ENCODE measurements at places on chromosomes 5 and 9. TPM values are rescaled to one million over a fixed set of nuclear protein-coding genes. Genes with fewer than 3 reads are reported as not detected.

DNA sequence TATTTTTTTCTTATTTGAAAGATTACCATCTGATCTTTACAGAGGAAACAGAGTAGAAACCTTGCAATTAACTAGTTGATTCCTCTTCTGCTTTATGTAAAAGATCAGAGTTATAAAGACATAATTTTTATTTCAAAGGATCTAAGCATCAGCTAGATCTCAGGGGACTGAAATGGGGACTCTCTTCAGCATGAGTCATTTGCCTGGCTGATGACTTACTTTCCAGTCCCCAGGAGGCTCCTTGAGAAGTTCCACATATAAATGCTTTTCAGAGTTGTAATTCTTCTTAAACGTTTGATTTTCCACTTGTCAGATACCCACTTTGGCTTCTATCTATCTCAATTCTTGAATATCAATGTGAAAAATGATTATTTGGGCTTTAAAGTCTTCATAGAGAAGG is 389.4 kb downstream of the RAB3C start:
- no peaks in the 10 kb centered on the region for H3K36me3 ChIP-seq
- no peak for DNase-seq
- no peaks in the 10 kb centered on the region for H3K4me1 ChIP-seq
- H3K27me3 ChIP-seq = no peaks in the 10 kb centered on the region
- H3K27ac ChIP-seq = no peak overlapping the region

DNA sequence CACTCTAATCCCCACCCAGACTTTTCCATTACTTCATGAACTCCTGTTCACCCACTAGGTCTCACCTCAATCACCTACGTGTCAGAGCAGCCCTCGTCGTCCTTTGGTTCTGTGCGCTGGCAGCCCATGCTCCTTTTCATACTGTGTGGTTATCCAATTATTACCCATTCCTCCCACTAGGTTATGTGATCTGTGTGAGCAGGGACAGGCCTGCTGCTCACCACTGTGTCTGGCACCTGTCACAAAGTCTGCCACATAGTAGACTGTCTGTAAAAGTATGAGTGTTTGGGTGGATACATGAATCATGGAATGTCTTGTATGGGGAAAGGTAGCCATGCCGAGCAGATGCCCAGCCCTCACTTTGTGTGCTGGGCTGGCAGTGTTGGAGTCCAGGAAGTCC is 12.1 kb upstream of the SMAD5 start:
- no peaks in the 10 kb centered on the region for H3K4me1 ChIP-seq
- DNase-seq = no peak
- no peak overlapping the region for H3K27ac ChIP-seq
- peaks cover under 1% of the 10 kb centered on the region for H3K27me3 ChIP-seq

DNA sequence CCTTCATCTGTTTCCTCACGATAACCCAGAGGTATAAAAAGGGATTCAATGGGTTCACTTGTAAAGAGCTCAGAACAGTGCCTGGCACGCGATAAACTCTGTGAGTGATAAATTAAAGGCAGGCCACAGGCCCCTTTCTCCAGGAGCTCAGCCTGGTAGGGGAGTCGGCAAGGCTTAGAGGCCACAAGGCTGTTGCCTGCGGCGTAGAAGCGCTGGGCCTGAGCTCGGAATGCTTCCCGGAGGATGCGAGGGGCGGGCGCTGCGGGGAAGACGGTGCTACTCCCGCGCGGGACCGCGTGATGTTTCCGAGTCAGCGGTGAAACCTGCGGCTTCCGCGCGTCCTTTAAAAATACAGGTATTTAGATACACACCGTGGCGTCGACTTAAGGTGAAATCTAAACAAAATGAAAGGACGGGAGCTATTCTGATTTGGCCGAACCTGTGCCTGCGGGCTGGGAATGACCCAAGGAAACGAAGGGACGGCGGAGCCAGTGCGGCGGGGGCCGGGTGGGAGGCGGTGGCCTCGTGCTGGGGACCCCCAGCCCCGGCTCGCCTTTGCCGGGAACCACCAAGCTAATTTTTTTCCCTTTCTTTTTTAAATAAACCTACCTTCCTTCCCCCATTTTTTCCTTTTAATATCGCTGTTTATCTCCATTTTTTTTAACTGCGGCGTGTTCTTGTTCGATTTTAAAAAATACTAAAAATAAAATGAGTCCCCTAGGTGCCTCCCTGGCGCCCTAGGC is 6.2 kb downstream of the NKX2-5 start:
- DNase-seq = no peak
- no peaks in the 10 kb centered on the region for H3K36me3 ChIP-seq

GRCh38 chr5:61331407-61332357 is at the start of gene ZSWIM6:
TSS of gene ZSWIM6 (plus strand) at chr5:61332258. CDS start at chr5:61332273, 15 bp downstream.
- peak within 1 kb of the TSS; percentile 69 for H3K27ac ChIP-seq
- no peaks in the 10 kb centered on the region for H3K27me3 ChIP-seq
- H3K36me3 ChIP-seq = no peaks in the 10 kb centered on the region
- H3K4me1 ChIP-seq = peaks cover 6% of the 10 kb centered on the region

GRCh38 chr5:72453246-72453775 is 53.9 kb downstream of the ZNF366 start:
- DNase-seq = no peak
- H3K27ac ChIP-seq = no peak overlapping the region
- H3K36me3 ChIP-seq = no peaks in the 10 kb centered on the region
- H3K4me3 ChIP-seq = no peak overlapping the region
- peaks cover 4% of the 10 kb centered on the region for H3K27me3 ChIP-seq

DNA sequence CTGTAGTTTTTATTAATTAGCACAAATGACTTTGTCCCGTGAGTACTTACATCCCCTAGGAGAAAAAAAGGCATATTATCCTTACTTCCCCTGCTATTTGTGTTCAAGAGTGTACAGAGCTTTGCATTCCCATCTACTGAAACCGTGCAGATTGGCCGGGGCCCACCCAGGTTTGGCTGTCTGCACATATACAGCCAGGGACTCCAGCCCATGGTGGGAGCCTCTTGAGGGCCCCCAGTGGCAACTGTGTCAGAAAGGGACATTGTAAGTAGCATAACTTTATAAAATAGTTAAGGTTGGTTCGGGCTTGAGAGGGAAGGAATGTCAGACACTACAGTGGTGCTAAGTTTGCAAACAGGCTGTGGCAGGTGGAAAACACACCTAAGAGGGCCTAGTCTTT is 24.7 kb downstream of the PHF2 start:
- H3K27me3 ChIP-seq = no peaks in the 10 kb centered on the region
- H3K4me3 ChIP-seq = no peak overlapping the region
- H3K36me3 ChIP-seq = no peaks in the 10 kb centered on the region
- H3K4me1 ChIP-seq = peaks cover 47% of the 10 kb centered on the region

DNA sequence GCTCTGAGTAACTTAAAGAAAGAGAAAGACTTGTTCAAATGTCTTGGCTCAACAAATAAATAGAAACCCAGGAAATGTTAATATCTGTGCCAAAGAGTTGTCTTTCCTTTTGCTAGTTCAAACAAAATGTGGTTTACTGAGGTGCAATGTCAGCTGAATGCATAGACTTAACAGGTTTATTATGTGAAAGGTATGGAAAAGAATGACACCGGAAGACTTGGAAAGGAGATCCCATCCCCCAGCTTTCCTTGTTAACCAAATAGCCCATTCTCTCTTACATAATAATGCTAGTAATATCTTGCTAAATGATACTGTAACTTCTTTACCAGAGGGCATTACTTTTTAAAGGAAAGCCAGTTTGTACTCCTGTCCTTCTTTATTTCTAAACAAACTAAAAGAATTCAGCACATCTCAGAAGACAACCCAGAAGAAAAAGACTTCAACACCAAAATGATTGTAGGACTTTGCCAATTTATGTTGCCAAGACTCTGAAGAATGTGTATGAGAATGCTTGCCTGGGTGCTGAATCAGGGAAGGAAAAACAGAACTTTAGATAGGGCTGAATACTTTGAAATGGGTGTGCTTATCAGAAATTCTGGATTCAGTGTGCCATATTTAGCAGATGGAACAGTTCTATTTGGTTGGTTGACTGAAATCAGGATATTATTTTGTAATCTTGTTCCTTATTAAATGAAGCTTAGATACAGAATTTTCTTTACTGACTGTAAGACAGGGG is 344.1 kb downstream of the TMEM38B start:
- no peaks in the 10 kb centered on the region for H3K4me1 ChIP-seq
- H3K27me3 ChIP-seq = no peaks in the 10 kb centered on the region
- H3K36me3 ChIP-seq = no peaks in the 10 kb centered on the region
- no peak overlapping the region for H3K27ac ChIP-seq

GRCh38 chr5:109748546-109748945 is 58.8 kb downstream of the MAN2A1 start:
- peaks cover 6% of the 10 kb centered on the region for H3K36me3 ChIP-seq
- H3K27me3 ChIP-seq = no peaks in the 10 kb centered on the region
- no peaks in the 10 kb centered on the region for H3K4me1 ChIP-seq
- no peak overlapping the region for H3K4me3 ChIP-seq
- DNase-seq = no peak

CAMLG gene
- total RNA-seq = 34.6 TPM
